Right lobe of liver (tissue), 6 donors: ENCODE measurements at places on chromosomes 6 and 20.

GRCh38 chr20:37567331-37567665 is 39.6 kb upstream of the BLCAP start:
- H3K4me3 ChIP-seq = no peak overlapping the region
- no peaks in the 10 kb centered on the region for H3K27me3 ChIP-seq
- no peak overlapping the region for H3K27ac ChIP-seq
- no peaks in the 10 kb centered on the region for H3K36me3 ChIP-seq

- DNase-seq = peak; percentile 69
- H3K36me3 ChIP-seq = no peaks in the 10 kb centered on the region
- H3K27ac ChIP-seq = no peak overlapping the region
- H3K27me3 ChIP-seq = no peaks in the 10 kb centered on the region
Measured at GRCh38 chr20:57092112-57092899, 174.1 kb downstream of the BMP7 start.

DNA sequence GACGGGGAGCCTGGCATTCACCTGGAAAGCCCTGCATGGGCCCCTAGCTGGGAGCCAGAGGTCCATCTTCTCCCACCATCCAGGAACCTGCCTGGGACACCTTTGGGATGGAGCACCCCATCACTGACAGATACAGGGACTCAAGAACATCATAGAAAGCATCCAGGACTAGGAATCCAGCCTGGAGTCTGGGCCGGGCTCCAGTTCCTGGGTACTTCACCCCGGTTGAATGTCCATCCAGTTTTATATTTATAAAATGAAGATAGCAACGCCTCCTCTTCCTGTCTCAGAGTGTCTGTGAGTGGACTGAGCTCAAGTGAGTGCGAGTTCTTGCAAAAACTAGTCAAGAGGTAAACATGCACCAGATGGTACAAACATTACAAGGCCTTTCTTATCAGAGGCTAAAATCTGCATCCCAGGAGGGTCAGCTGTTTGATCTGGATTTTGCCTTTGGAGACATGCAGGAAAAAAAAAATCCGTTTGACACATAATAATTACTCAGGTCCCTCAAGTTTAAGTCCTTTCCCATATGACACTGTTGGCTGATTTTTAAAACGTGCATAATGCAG is 27.4 kb downstream of the ZC3H12D start:
- H3K27ac ChIP-seq = no peak overlapping the region
- H3K4me3 ChIP-seq = no peak overlapping the region
- peaks cover 15% of the 10 kb centered on the region for H3K4me1 ChIP-seq
- no peak for DNase-seq
- H3K27me3 ChIP-seq = no peaks in the 10 kb centered on the region

DNA sequence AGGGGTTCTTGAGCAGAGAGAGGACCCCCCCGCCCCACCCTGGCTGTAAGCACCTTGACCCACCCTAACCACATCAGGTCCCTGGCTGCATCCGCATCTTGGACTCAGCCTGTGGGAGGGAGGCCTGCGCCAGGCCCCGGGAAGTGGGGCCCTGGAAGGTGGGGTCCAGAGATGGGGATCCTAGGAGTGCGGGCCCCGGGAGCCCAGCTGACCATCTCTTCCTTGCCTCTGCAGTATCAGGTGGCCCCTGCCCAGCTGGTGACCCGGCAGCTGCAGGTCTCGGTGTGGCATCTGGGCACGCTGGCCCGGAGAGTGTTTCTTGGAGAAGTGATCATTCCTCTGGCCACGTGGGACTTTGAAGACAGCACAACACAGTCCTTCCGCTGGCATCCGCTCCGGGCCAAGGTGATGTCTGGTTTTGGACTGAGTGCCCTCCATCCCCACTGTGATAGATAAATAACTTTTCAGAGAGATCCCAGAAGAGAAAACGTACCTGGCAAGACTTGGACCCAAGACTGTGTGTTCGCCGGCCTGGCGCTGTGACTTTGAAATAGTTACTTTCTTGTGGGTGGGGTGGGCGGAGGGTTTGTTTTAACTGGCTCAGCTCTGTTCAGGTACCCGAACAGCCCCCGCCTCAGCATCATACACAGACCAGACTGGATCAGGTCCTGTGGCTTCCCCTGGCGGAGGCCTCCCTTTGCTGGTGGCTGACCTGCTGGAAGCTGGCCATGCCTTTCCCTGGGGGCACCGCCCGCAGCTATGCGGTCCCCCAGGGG is 62.0 kb downstream of the EZR start:
- no peak for DNase-seq
- H3K36me3 ChIP-seq = no peaks in the 10 kb centered on the region
- no peaks in the 10 kb centered on the region for H3K4me1 ChIP-seq
- H3K27ac ChIP-seq = no peak overlapping the region
- no peak overlapping the region for H3K4me3 ChIP-seq

DNA sequence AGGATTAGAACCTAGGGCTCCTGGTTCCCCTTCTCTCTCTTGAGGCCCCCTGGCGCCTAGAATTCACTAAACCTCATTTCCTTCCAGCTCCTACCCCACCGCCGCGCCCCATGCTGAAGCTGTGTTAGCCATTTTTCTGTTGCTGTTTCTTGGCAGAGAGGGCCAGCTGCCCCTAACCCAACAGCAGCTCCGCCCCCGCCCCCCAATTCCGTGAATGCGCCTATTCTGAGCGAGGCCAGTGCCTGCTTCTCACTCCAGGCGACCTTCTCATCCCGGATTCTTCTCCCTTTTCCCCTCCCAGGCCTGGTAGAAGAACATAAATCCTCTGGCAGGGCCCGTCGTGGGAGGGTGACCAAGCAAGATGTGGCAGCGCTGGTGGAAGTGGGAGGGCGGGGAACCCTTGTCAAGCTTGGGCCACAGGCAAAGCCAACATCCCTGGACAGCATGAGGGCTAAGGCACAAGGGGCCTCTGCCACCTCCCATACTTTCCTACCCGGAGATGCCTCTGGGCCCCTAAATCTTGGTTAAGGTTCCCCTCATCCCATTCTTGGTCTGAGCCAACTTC is 518 bp downstream of the RBPJL start:
- H3K4me1 ChIP-seq = no peaks in the 10 kb centered on the region
- H3K36me3 ChIP-seq = no peaks in the 10 kb centered on the region
- no peak for DNase-seq
- no peaks in the 10 kb centered on the region for H3K27me3 ChIP-seq
- H3K27ac ChIP-seq = no peak overlapping the region

DNA sequence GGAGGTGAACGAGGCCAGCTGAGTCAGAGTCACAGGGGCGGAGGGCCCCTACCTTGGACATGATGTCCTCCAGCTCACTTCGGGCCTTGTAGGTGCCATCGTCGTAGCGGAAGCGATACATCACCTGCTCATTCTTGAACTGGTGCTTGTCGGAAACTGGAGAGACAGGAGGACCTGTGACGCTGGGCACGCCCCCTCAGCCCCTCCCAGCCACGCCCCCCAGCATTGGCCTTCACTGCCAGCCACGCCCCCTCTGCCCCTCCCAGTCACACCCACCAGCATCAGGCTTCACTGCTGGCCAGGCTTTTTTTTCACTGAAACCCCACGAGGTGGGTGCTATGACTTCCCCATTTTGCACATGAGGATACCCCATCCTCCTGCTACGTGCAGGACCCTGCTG is 148.2 kb downstream of the PREX1 start:
- DNase-seq = no peak
- H3K4me3 ChIP-seq = no peak overlapping the region
- H3K36me3 ChIP-seq = no peaks in the 10 kb centered on the region
- no peaks in the 10 kb centered on the region for H3K27me3 ChIP-seq
- H3K4me1 ChIP-seq = peaks cover 13% of the 10 kb centered on the region
- H3K27ac ChIP-seq = no peak overlapping the region

DNA sequence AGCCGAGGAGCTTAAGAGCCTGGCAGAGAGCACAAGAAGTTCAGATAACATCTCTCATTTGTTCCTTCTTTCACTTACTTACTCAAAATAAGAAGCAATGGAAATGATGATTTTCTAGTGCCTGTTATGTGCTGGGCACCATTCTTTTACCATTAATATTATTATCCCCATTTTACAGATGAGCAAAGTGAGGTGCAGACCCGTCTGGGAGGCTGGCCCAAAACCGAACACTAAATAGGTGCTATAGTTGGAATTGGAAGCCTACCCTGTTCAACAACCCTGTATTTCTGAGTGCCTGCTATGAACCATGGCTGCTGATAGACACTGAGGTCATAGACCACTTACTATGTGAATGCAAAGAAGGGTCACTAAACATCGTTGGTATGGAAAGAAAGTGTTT is 25.0 kb upstream of the MTRF1L start:
- no peak for DNase-seq
- H3K36me3 ChIP-seq = no peaks in the 10 kb centered on the region
- no peaks in the 10 kb centered on the region for H3K27me3 ChIP-seq
- H3K4me1 ChIP-seq = no peaks in the 10 kb centered on the region
- H3K27ac ChIP-seq = no peak overlapping the region

DNA sequence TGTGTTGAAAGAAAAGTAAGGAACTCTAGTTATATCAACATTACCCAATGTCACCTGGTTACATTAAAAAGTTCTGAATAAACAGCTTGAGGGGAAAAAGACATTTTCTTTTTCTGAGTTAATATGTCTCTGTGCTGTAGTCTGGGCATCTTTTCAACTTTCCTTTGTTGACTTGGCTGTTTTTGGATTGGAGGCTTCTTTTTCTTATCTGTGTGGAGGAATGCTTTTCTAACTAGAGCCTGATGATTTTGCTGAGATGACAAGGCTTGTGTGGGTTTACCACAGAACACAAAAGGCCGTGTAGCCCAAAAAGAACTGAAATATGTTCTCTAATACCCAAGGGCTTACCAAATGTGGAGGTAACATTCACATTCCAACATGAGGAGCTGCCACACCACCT is 161.8 kb downstream of the KCNQ5 start:
- H3K27ac ChIP-seq = no peak overlapping the region
- DNase-seq = no peak
- no peaks in the 10 kb centered on the region for H3K4me1 ChIP-seq
- no peak overlapping the region for H3K4me3 ChIP-seq
- no peaks in the 10 kb centered on the region for H3K27me3 ChIP-seq

DNA sequence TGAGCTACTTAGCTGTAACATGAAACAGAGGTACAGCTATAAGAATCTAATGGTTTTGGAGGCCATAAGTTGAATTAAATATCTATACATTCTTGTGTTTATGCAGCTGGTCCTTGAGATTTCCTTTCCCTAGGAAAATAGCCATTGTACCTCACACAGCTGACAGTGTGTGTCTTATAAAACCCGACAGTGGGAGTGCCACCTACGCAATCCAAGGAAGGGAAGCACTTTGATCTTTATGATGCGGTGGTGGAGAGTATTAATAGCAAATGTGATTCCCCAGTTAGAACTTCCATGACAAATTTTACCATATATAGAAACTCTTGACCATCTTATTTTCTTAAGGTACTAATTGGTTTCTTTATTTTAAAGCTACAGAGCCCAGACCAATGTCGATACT is 149.5 kb downstream of the TMEM200A start:
- no peak overlapping the region for H3K27ac ChIP-seq
- no peak for DNase-seq
- H3K27me3 ChIP-seq = no peaks in the 10 kb centered on the region
- no peak overlapping the region for H3K4me3 ChIP-seq
- H3K36me3 ChIP-seq = no peaks in the 10 kb centered on the region

DNA sequence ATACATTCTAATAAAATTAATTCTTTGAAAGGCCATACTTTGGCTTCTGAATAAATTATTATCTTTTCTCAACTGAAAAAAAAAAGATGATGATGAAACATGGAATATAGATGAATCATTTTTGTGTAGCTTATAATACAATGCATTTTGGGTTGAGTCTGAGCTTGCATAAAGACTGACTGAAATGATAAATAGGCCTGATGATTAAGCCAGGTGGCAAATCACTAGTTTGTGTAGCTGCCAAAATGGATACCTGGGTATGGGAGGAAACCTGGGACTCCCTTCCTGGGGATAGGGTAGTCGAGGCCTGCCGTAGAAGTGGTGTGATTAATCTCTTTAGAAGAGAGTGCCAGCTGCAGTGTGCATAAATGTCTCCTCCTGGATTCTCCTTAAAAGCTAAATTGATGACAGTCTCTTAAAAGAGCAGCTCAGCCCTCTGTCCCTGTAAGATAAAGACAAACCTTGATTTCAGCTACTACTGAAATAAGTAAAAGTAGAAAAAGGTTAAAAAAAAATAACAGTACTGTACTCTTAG is 275.1 kb downstream of the GRIK2 start:
- DNase-seq = no peak
- H3K36me3 ChIP-seq = no peaks in the 10 kb centered on the region
- H3K27me3 ChIP-seq = no peaks in the 10 kb centered on the region
- H3K4me3 ChIP-seq = no peak overlapping the region

DNA sequence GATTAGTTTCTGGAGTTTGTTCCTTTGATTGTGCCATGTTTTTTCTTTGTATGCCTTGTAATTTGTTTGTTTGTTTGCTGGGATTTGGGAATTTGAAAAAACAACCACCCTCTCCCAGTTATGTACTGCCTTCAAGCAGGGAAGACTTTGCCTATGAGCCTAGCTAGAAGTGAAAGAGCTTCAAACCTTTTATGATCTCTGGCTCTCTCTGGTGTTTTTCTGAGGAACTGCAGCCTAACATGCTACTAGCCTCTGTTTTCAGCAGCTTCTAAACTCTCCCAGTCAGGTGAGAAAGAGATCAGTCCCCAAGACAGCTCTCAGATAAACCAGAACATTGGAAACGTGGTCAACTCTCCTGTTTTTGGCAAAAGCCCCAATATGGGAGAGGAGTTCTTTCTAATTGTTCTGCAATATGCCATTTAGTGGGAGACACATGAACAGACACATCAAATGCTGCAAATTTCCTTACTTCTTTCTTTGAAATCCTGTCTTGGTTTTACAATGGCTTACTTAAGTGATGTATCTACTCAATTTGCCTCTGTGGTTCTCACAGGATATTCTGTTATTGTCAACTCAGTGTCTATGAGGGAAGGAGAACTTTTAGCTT is 58.9 kb upstream of the SERINC1 start:
- H3K36me3 ChIP-seq = no peaks in the 10 kb centered on the region
- no peak overlapping the region for H3K4me3 ChIP-seq
- no peaks in the 10 kb centered on the region for H3K27me3 ChIP-seq
- DNase-seq = no peak
- H3K27ac ChIP-seq = no peak overlapping the region

DNA sequence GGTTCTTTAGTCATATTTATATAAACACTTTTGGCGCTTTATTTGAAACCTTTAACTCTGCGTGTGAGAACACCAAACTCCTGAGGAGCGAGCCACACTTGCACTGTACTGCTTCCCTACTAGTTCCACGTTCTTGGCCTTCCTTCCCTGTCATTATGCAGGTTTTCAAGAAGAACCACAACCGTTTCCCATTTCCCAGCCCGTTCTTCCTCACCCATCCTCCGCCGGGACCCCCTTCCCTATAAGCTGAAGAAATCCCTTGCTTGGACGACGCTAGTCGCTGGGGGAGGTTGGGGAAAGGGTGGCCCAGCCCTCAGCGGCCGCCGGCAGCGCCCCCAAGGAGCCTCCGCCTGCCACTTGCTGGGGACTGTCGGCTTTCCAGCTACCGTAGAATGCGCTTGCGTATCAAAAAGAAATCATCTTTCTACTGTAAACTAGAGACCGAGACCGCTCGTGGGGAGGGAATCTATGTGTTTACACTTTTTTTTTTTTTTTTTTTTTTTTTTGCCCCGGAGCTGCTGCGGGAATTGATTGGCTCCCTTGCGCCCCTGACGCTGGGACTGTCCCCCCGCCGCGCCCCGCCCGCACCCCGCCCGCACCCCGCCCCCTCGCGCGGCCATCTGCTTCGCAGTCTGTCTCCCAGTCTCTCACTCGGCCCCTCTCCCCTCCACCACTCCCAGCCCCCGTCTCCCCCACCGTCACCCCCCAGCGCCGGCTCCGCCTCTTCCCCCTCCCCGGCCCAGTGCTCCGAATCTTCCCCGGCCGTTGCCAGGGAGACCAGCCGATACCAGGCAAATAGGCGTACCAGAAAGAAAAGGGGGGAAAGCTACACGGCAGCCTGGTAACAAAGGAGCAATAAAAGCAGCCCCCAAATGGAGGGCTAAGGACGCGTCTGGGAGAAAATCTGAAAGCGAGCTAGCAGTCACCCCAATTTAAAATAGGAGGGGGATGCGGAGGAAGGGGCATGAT is 2.3 kb upstream of the MARCKS start:
- no peaks in the 10 kb centered on the region for H3K36me3 ChIP-seq
- peak overlapping the region; percentile 75 for H3K4me3 ChIP-seq
- no peaks in the 10 kb centered on the region for H3K4me1 ChIP-seq
- peak; percentile 80 for DNase-seq
